Astrocyte of the cerebellum (primary cell): ENCODE measurements at places on chromosomes 5 and 9.

DNA sequence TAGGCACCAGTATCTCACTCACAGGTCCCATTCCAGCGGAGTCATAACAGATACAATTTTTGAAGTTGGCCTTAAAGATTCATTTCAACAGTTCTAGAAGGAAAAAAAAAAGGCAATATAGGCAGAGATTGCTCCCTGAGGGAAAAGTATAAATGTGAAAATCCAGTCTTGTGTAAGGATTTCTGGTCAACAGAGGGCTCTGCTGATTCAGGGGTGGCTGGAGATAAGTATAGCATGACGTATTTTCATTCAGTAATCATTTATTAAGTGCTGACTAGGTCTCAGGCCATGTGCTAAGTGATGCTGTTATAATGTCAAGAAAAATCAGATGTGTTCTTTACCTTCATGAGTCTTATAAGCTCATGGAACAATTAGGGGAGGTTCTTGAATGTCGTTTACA is 377.3 kb upstream of the MEF2C start:
- DNase-seq, result no peak

DNA sequence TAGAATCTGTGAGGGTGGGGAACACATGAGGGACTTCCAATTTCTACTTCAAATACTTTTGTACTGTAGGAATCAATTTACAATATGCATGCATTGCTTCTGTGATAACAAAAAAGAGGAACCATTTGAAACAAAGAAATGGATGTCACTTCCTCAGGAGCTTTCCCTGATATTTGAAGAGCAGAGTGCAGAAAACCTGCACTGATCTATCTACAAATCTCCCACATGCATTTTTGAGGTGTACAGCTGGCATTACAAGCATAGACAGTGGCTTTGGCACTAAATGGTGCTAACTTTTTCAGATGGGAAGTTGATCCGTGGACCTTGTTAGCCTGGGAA is 27.7 kb downstream of the YIPF5 start:
- no peak for DNase-seq

DNA sequence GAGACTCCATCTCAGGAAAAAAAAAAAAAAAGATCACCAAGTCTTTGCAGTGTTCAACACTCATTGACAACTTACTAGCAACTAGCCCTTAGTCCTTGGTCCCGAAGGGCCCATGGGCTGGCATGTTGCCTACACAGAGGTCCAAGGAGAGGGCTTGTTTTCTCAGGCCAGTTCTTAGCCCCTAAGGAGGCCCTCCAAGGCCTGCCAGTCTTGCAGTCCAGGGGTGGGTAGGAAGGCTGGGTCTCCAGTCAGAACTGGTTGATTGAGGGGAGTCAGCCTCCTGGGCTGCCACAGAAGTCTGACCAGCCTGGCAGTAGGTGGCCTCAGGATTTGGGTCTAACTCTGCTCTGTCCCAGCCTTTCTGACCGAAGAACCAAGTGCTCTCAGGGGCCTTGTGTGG is 32.7 kb downstream of the IER5L start:
- no peak for DNase-seq

GRCh38 chr5:14582797-14583137 is 1.2 kb downstream of the OTULINL start:
- no peak for DNase-seq

GRCh38 chr5:87411973-87412629 is 629 bp downstream of the CCNH start:
- DNase-seq, result no peak

DNA sequence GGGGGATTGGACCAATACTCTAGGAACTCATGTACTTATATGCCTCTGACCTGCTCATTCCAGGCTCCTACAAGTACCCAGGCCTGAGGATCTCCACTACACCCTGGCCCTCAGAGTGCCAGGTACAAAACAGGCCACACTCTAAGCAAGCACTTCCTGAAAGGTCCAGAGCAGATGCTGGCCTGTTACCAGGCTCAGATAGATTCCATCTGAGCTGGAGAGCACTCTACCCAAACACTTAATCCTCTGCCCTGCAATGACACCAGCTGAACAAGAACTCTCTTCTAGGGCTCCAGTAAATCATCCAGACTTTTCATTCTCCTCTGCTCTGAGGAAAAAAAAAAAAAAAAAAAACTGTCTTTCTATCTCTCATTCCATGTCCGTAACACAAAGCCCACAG is 2.9 kb downstream of the P4HA2 start:
- DNase-seq, result no peak

DNA sequence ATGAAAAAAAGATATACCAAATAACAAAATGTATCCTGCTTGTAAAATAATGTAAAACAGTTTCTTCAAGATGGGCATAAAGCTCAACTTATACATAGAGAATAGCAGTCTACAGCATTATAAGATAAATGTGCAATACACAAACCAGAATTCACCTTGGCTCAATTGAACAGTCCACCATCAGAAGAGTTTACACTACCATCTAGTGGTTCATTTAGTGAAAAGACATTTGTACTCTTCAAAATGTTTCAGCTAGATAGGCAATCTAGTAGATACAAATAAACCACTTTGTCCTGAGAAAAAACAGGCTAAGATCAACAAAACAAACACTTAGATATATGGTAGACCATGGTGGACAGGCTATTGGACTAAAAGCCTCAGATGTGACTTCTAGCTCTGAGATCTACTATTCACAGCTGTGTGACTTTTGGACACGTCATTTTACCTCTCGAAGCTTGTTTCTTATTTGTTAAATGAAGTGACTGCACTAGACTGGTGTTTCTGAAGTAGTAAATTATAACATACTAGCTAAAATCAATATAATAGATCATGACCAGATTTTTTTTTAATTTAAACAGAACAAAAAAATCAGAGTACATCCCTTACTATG is 22.1 kb upstream of the TPD52L3 start:
- peak; percentile 12 for DNase-seq

GRCh38 chr9:33220681-33221567 is 19.0 kb upstream of the SPINK4 start:
- DNase-seq, result no peak

DNA sequence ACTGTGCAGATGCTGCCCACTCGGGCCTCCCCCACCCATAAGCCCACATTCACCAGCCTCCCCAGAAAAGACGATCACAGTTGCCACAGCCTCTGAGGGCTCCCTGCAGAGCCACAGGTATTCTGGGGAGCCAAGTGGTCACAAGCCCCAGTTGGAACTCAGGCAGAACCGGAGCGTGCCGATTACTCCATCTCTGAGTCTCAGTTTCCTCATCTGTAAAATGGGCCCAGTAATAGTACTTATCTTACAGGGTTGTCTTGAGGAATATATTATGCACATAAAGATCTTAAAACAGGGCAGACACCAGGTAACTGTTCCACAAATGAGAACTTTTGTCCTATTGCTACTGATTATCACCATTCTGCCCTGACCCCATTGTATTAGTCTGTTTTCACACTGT is 57.7 kb upstream of the FUBP3 start:
- DNase-seq, result no peak

DNA sequence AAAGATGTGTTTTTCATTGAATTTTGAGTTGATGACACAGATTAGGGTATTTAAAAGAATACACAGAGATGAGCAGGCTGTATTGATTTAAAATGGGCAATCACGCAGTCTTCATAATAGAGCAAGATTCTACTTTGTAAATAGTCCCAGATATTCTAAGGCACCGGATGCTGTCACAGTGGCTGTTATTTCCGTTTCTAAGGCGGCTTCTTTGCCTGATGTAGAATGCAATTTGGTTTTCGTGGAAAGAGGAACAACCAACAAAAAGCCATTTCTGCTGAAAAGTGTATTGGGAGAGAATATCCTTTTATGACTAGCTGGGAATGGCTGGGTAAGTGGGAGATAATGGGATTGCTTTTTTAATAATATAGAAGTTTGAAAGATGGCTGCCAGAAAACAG is 17.5 kb downstream of the PRKACG start:
- no peak for DNase-seq
